ENCODE measurements at places on chromosomes 2 and 18. TPM values are rescaled to one million over a fixed set of nuclear protein-coding genes. Genes with fewer than 3 reads are reported as not detected.

Gene KIF1A
- total RNA-seq: 0.05 TPM

Gene CDC42EP3
- 21.3 TPM for total RNA-seq

Gene C2orf78
- not detected for total RNA-seq

Gene RGPD4
- total RNA-seq: not detected

Gene AGFG1
- 45.9 TPM for total RNA-seq

Gene CRYBA2
- not detected for total RNA-seq

Gene CHRND
- not detected for total RNA-seq

Gene VAMP5
- total RNA-seq: 45.3 TPM

Gene MYO5B
- total RNA-seq: 0.70 TPM

Gene MPV17
- 48.6 TPM for total RNA-seq

Gene ZBTB7C
- total RNA-seq: under 0.01 TPM

Gene UGT1A4
- total RNA-seq: not detected

Gene APCDD1
- total RNA-seq: 0.34 TPM

Gene CTLA4
- 1.7 TPM for total RNA-seq

Gene AQP12A
- total RNA-seq: not detected

Gene LDLRAD4
- 15.9 TPM for total RNA-seq
